ENCODE measurements at places on chromosomes 3 and 15.
A peak's percentile ranks its signal among the peaks of the same experiment; 100 is the strongest.

DNA sequence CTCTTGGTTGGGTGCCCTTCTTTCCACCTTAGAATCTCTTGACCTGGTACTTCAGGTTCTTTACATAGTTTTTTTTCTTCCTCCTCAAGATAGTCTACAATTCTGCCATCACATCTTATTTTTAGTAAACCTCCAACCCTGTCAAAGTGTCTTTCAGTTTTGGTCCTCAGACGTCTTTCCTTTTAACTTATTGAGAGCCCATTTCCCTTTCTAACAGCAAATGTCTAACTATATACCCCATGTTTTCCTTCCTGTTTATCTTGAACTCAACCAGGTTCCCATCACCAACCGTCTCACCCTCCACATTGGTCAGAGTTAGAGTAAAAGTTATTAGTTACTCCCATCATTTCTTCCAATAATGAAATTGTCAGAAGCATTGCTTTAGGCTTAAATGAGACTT, 10.4 kb downstream of the KBTBD12 start:
- no peak for DNase-seq

DNA sequence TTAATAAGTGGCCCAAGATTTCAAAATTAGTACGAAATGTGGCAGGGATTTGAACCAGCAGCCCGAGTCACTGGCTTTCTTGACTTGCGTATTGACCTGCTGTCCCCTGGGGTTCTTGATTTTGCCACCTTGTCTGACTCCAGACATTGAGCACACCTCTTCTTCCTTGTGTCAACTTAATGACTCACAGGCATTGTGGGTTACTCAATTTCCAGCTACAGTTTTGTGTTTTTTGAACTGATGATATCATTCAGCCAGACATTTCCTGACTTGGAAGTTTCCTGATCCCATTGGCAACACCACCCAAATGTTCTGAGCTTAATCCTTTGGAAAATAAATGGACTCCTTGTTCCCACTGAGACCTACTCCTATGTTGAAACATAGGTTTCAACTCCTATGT, 64.2 kb downstream of the MOBP start:
- DNase-seq = no peak

- no peak for DNase-seq
Observed at GRCh38 chr3:47849186-47849698, 46.3 kb downstream of the DHX30 start.

- no peak for DNase-seq
Observed at GRCh38 chr15:44676676-44677075, 13.2 kb upstream of the SPG11 start.

- no peak for DNase-seq
Observed at GRCh38 chr15:45126535-45127158, 3.0 kb downstream of the DUOXA1 start.

- DNase-seq = no peak
Observed at GRCh38 chr15:31409171-31409570, 82.5 kb downstream of the KLF13 start.

DNA sequence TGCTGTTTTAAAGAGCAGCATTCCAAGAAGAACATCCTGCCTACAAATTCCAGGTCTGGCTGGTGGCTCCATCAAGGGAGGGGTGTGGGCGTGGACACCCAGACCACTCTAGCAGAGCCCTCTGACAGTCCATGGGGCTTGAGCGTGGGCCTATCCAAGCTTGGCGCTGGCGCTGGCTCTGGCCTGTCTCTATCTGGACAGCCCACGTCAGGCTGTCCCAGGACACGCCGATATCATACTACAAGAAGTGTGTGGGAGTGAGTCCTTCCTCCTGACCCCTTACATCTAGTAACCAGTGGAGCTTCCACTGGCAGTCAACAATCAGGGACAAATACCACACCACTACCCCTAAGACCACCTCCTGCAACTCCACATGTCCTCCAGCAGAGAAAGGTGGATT, 17.1 kb upstream of the DUSP7 start:
- no peak for DNase-seq

DNA sequence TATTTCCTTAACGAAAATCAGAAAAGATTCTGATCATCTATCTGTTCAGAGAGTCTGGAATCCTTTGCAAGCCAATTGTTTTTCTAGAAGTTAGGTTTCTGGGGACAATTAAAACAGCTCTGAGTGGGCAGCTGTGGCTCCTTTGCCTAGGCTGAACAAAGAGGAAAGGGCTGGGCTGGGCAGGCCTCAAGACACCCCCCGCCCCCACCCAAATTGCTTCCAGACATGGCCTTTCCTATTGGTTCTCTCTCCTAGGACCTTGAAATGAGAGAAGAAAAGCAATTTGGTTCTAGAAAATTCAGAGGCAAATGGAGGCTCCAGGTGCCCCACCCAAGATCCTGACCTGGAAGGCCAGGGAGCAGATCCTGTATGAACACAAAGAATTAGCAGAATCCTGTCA, 2.3 kb upstream of the ADPGK start:
- no peak for DNase-seq

GRCh38 chr15:58748040-58748851, 1.3 kb downstream of the ADAM10 start:
- peak; percentile 23 for DNase-seq

GRCh38 chr3:143806038-143806437, 42.2 kb downstream of the SLC9A9 start:
- DNase-seq = no peak

- DNase-seq = peak; percentile 21
Observed at GRCh38 chr15:39583596-39584265, 2.9 kb downstream of the THBS1 start.

- no peak for DNase-seq
Observed at GRCh38 chr15:77611767-77612166, 20.9 kb downstream of the LINGO1 start.

GRCh38 chr15:39269352-39269751, 311.5 kb upstream of the THBS1 start:
- no peak for DNase-seq

DNA sequence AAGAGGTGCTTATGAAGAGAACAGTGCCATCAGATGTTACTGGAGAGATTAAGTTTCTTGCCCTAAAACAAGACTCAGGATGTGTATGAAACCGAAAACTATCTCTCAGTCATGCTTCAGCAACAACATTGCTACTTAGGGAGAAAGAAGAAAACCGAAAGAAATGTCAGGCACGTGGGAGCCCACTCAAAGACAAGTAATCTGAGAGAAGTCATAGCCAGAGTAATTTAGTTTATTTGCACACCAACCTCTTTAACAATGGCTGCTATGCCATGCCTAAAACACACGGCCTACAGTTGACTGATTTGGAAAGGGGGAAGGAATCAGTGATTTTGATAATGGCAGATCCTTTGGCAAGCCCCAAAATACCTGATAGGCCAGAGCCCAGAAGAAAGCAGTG, 162.9 kb downstream of the TIGIT start:
- DNase-seq = no peak

GRCh38 chr3:33758864-33759263, 39.6 kb upstream of the PDCD6IP start:
- DNase-seq = no peak

DNA sequence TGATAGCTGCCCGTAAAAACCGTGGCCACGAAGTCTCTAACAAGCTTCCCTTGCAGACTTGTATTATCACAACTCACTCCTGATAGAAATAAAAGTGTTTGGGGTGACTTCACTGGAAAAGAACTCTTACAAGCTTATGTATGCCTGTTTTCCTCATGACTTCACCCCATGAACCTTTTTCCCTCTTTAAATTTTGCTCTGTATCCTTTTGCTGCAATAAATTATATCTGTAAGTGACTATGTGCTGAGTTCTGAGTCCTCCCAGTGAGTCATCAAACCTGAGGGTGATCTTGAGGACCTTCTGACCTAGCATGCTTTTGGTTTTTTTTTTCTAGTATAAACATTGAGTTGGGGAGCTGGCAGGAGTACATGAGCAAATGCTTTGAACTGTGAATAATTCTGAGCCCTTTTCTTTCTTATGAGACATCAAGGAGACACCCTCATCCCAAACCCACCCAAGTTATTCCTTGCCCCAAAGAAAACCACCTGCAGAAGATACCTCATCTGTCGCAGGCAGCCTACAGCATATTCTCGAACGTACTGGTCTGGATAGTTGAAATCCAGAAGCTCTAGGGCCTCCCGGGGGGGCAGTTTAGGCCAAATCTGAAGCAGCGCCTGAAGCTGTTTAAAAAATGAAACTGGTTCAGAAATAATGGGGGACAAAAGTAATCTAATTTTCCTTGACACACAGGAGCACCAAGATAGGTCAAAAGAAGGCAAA, 85.9 kb downstream of the FAIM start:
- no peak for DNase-seq

DNA sequence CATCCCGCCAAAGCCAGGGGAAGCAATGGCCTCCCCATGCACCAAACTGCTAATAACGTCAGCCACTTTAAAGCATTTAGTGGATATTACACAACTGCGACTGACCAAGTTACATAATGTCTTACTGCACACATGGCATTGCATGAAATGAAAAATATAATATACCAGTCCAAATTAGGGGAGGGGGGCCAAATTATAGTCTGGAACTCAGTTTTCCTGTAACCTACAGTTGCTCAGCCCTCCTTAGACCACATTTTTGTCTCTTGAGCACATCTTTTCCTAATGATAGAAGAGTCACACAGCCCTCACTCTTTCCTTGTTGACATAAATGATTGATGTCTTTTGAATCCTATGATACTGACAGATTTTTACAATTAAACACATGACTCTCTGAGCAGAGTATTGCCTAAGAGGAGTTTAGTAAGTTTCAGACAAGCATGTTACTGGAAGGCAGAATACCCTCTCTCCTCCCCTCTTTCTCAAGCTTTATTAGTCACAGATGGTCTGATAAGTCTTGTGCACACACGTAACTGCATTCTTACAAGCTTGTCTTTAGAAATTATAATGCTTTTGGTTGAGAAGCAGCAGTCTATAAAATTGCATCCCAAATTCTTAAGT, 1.1 kb upstream of the PLD1 start:
- no peak for DNase-seq

- DNase-seq = no peak
Observed at GRCh38 chr3:17793542-17794195, 51.2 kb upstream of the TBC1D5 start.

DNA sequence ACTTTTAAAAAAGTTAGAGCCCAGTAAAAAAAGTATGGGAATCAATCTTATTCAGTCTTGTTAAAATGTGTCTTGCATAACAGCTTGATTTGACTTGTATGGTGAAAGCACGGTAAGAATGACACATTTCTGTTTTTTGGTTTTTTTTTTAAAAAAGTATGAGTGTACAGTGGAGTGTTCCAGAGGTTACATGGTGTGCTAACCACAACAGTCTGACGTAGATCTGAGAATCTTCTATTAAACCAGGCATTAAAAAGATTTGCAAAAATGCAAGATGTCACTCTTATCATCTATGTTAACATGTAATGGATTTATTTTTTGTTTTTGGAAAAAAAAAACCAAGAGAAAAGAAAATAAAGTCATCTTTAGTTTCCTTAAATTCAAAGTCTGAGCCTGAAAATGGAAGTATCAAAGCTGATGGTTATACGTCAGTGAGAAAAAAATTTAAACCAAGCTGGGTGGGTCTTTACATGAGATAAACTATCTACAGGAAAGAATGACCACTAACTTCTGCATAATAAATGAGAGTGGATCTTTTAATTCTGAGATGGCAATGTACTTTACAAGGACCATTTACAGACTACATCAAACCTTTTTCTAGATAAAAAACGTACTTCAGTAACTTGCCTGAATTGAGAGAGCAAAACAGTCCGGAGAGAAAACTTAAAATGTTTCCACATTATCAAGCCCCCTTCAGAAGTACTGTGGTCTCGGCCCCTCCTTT, 1.6 kb downstream of the GABPB1 start:
- no peak for DNase-seq

DNA sequence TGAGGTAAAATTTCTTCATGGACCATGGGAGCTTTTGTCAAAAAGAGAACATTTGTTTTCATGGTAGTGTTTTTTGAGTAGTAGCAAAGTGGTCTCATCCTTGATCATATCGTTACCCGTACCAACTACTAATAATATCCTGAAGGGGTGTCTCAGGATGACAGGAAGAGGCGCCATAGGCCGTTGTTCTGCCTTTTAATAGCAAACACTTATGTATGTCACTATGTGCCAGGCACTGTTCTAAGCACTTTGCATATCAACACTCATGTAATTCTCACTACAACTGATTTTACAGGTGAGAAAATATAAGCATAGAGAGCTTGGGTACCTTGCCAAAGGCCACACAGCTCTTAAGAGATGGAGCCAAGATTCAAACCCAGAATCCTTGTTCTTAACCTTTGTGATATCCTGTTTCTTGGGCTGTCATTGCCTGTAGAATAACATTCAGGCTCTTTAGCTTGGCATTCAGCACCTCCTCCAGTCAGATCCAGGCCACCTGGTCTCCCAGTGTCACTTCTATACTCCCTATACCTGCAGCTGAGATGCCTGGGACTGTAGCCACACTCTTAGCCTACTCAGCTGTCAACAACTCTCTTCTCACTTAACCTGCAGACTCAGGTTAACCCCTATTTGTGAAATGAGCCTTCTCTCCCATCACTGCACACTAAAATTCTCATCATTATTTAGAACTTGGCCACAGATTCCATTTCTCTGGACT, 113.7 kb downstream of the USP13 start:
- DNase-seq = no peak

GRCh38 chr3:32835961-32836360, 18.2 kb downstream of the TRIM71 start:
- no peak for DNase-seq

- no peak for DNase-seq
Observed at GRCh38 chr3:194449913-194450312, 36.9 kb downstream of the ATP13A3 start.

DNA sequence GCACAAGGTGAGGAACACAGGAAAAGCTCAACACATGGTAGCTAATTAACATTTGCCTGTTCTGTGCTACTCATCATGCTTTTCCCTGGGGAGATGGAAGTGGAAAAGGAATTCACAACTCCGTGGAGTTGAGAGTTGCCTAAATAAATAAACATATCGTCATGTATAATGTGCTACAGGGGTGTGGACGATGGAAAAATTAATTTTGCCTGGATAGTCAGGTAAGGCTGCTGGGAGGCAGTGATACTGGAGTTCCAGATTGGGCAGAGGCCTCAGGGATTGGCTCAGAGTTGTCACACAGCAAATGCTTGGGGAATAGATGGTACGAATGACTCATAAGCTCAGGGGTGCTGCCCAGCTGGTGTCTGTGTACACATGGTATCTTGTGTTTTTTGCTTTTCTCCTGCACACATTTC, 3.1 kb upstream of the ABHD6 start:
- DNase-seq = no peak

GRCh38 chr3:34150992-34151391, 352.6 kb downstream of the PDCD6IP start:
- DNase-seq = no peak

GRCh38 chr3:54967731-54968161, 39.9 kb upstream of the LRTM1 start:
- no peak for DNase-seq

GRCh38 chr15:50544368-50544767, 2.1 kb downstream of the USP50 start:
- DNase-seq = no peak

DNA sequence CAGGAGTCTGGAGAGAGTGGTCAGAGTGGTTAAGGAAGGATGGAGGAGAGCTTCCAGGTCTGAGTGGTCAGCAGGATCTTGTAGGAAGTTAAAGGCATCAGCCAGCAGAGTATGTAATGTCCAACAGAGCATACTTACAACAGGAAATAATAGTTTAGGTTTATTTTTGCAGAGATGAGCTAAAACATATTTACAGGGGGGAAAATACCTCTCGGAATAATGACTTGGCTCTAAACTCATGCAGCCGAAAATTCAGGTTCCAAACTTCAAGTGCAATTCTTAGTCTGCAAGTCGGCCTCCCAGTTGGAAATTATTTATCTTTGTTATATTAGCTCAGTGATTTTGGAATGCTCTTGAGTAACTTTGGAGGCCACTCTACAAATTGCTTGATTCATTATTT, 385.0 kb upstream of the C2CD4B start:
- no peak for DNase-seq
